ENCODE measurements at places on chromosomes 3 and 15.

DNA sequence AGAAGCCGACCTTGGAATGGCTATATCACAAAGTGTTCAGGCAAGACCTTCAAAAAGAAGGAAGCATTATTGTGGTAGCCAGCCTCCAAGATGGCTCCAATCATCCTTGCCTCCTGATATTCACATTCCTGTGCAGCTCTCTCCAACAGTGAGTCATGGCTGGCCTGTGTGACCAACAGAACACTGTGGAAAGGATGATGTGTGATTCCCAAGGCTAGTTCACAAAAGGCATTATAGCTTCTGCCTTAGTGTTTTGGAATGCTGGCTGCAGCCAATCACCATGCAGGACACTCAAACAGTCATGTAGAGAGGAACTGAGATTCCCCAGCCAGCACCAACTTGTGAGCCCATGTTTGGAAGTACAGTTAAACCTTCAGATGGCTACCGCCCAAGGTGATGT, 102.6 kb downstream of the EFL1 start:
- DNase-seq = no peak

DNA sequence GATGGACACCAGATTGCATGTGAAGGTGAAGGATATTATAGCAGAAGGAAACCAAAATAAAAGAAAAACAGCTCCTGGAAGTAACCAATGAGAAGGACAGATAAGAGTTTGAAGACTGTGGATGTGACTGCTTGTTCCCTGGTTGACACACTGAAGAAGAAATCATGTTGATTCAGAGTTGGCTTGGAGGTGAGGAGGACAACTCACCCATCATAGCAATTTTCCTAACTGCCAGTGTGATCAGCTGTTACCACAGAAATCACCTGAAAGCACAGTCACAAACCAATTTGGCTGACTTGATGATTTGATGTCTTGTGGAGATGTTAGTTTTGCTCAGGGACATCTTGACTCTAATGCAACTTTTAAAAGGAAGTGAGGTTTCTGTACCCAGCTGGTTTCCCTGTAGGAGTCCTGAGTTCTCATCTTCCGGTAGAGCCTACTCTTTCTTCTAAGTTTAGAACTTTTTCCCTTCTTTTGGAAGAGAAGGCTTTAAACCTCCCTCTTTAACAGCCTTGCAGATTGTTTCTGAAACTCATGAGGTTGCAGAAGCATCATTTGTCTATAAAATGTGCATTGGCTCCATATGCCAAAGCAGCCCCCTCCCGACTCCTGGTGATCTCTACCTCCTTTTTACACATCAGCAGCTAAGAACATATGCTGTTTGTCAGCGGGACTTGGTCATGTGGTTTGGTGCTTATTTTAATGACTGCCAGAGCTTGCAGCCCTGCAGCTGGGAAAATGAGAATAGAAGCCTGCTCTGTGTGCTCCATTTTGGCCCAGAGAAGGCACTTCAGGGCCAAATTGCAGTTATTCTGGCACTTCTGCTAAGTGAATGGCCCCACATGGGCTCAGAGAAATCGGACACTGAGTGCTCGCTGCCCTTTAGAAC, 10.3 kb downstream of the ATG7 start:
- no peak for DNase-seq

DNA sequence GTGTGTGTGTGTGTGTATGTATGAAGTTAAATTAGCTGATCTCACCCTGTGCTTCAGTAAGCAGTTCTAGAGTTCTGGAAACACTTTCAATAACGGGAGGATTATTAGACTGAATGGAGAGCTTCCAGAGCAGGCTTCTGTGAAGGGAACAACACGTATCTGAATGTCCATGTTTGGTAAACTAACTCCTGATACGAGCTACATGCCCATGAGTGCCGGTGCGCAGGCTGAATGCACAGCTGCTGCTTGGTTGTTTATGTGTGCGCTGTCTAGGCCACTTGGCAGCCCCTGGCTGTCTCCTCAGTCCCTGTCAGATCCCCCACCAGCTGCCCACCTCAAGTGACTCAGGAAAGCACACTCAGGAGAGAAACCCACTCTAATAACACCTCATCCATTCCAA, 137.0 kb downstream of the EPHB1 start:
- no peak for DNase-seq

DNA sequence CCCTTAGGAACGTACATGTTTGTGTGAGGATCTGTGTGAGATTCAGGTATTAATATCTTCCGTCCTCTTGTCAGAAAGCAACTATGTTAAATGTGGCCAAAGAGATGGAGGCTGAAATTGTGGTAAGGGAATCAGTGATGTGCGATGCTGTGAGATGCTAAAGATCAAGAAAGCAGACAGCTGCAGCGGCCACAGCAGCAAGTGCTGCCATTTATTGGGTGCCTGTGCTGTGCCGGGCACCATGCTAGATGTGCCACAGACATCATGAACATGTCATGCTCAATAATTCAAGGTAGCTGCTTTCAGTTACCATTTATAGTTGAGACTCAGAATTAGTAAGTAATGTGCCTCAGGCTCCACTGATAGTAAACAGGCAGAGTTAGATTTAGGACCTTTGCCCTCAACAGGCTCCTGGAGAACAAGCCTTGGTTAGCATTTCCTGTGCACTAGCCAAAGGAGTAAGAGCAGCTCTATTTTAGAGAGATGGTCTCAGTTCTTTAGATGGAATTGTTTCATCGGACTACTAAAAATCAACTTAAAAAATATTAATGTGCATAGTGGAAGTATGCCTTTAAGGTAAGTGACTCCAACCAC, 24.9 kb downstream of the LARS2 start:
- no peak for DNase-seq
